Astrocyte of the hippocampus (primary cell): ENCODE measurements at places on chromosomes 5 and 9.

- no peak for DNase-seq
Measured at GRCh38 chr5:113382731-113383130, 52.1 kb downstream of the TSSK1B start.

GRCh38 chr5:112684737-112685136 is 52.9 kb upstream of the APC start:
- DNase-seq = peak; percentile 34

DNA sequence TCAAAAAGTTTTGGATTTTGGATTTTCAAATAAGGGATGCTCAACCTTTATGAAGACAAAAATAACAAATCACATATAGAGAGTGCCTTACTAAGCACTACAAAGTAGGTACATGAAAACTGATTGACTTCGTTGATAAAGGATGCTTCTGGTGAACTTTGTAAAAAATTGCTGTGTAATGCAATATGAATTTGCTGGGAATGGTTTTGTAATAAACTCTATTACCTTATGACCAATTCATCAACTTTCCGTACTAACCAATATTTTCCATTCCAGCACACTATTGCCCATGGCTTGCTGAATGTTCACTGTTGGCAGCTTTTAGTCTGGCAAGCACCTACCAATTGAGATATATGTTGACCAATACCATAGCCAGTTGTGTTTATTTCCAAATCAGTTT is 23.4 kb upstream of the ZNF474 start:
- no peak for DNase-seq

DNA sequence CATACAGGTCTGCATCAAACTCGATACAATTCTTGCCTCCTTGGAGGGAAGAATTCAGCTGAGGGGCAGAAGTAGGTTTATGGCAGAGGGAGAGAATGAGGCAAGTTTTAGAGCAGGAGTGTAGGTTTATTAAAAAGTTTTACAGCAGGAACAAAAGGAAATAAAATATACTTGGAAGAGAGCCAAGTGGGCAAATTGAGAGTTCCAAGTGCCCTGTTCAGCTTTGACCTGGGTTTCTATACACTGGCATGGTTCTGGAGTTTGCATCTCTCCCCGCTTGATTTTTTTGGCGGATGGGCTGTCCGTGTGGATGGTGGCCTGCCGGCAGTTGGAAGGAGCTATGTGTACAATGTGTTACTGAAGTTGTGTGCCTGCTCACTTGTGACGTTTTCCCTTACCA is 116.1 kb downstream of the ALDH1A1 start:
- DNase-seq = no peak

- no peak for DNase-seq
Measured at GRCh38 chr5:10201223-10201868, 48.3 kb downstream of the ATPSCKMT start.
